Fibroblast of skin of right quadriceps (primary cell): ENCODE measurements at places on chromosomes 2 and 18.
A peak's percentile ranks its signal among the peaks of the same experiment; 100 is the strongest.

DNA sequence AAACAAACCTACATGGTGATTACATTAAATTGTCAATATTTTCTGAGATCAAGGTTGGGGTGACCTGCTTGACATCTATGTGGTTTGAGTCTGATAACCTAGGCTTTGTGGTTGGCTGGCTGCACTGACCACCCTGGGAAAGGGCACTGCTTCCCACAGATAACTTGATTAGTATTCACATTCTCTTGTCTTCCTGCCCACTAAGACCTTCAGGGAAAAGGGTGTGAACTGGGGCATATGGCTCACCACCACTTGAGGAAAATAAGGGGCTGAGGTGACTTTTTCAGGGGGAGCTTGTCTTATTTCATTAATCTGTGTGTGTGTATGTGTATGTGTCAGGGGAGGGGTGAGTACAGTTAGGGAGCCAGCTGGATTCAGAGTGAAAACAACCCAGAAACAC lies 1.5 kb downstream of the SMYD1 start:
- no peak for DNase-seq

DNA sequence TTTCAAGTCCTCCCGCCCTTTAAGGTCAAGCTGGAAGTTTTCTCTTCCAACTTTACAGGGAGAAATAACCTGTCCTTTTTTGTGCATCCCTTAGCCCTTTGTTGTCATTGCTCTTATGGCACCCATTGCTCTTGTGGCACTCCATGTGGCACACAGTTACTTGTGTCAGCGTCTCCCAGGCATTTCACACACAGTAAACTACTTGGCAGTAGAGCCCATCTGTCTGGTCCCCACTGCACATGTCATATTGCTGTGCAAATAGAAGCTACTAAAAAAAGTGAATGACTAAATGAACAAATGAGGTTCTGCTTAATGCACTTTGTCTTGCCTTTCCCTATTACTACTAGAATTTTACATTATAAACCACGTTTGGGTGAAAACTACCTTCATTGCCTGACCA lies 149.3 kb downstream of the EML6 start:
- no peak for DNase-seq

GRCh38 chr2:217049956-217050355 lies 190.1 kb upstream of the TNP1 start:
- peak; percentile 46 for DNase-seq

DNA sequence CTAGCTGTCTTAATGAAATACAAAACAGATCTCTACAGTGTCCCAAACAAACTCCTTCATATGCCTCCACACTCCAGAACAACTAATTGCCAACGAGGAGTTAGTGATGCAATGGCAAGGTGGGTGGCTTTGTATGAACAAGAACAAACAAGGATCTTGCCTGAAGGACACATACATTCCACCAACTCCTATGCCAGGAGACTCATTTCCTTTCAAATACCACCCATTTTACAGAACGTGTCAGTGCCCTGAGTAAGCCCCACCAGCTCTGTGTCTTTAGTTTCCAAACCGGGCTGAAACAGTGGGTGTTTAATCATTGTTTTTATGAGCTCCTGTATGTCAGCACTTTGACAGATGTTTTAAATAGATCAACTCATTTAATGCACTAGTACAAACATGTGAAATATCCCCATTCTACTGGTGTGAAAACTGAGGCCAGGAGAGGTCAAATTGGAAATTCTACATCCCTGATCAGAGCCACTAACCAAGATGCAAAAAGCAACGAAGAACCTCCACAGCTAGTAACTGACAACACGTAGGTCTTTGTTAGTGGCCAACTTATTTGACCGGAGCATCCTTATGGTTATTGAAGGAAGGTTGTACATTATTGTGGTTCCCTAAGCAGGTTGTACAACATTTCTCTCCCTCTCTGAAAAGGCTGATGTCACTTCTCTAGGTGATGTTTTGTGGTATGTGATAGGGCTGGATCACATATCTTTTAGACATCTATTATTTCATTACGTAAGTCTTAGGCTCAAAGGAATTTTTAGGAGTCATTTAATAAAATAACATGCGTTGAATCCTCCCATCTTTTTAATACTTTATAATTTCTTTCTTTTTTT lies 534.9 kb upstream of the TNP1 start:
- peak; percentile 77 for DNase-seq

DNA sequence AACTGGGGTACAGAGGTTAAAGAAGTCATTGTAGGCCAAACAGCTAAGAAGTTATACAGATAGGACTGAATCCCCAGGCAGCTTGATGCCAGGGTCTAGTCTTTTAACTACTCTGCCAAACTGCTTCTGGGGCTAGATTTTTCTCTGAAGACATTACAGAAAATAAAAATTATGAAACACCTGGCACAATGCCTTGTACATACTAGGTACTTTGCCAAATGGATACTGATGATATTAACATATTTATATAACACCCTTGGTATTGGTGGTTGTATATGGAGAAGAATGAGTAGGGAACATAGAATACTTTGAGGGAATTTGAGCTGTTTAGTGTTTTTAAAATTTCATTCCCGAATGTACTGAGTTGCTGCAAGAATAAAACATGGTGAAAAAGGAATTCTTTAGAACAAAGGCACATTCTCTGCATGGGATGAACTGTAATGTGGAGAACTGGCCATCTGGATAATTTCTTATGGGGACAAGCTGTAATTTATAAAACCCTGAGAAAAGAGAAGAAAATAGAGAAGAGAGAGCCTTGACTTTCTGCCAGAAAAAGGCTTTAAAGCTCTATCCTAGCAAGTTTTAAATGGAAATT lies 210.9 kb upstream of the TMEM200C start:
- no peak for DNase-seq

DNA sequence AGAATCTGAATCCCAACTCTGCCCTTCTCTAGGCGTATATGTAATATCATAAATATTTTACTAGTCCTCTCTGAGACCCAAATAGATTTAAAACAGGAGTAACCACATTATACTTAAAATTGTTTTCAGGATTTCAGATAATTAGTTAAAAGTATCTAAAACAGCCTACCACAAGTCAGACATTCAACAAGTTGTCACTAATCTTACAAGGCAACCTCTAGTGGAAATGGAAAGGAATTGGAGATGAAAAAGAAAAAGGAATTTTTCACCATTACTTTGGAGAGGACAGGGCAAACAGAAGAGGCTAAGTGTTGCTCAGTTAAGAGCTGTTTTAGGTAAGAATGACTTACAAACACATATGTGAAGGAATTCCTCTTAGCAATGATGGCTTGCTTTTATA lies 11.4 kb downstream of the CUL3 start:
- no peak for DNase-seq

GRCh38 chr2:26941486-26941885 lies 29.0 kb upstream of the MAPRE3 start:
- no peak for DNase-seq
